ENCODE measurements at places on chromosomes 5 and 9.

GRCh38 chr9:79868567-79869189 lies 296.9 kb downstream of the TLE4 start:
- DNase-seq, result no peak

GRCh38 chr5:59143926-59144333 lies 561.1 kb downstream of the RAB3C start:
- no peak for DNase-seq

- no peak for DNase-seq
These were observed 179.7 kb upstream of the DAB2 start for GRCh38 chr5:39604491-39604890.

GRCh38 chr5:144467792-144468191 lies 297.1 kb downstream of the KCTD16 start:
- DNase-seq, result no peak

DNA sequence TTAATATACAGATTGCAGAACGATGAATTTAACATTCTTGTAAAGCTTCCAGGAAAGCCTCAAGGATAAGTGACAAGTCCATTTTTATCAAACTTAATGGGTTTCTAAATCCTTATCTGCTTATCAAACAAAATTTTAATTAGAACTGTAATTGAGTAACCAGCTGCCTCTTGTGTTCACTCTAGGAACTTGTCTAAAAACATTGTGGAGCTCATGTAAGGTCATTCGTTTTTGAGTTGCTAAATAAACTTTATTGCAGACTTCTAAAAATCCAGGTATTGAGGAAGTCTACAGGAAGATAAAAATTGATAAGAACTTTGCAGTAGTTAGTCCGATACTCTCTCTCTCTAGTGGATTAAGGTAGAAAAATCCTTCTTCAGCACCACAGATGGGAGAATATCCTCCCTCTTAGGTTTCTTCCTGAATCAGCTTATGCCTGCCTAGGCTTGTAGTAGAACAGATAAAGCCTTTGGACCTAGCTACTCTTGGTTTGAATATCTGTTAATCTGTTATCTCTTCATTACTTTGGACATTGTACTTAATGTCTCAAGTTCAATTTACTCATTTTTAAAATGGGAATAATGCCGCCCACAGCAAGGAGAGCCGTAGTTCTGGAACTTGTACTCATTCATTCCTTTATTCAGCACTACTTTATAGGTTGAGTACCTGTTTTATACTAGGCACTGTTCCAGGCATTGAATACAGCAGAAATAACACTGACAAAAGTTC lies 60.0 kb upstream of the DHFR start:
- DNase-seq, result no peak

GRCh38 chr5:17359451-17360011 lies 138.5 kb upstream of the TAF11L2 start:
- DNase-seq, result no peak

GRCh38 chr5:159899067-159900049 lies 16.9 kb upstream of the ADRA1B start:
- DNase-seq, result no peak

GRCh38 chr5:125153231-125153630 lies 406.8 kb upstream of the ZNF608 start:
- no peak for DNase-seq

DNA sequence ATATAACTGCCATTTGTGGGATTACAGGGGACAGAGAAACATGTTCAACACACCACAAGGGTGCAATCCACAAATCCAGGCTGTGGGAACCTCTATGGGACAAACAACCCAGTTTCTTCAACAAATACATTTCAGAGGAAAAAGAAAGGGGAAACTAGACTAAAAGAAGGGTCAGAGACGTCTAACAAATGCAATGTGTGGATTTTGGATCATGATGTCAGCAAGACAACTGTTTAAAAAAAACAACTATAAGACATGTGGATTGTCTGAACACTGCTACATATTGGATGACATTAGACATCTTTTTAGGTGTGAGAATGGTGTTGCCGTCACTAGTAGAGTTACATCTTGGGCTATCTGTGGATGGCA lies 3.9 kb upstream of the RALGDS start:
- DNase-seq, result no peak

DNA sequence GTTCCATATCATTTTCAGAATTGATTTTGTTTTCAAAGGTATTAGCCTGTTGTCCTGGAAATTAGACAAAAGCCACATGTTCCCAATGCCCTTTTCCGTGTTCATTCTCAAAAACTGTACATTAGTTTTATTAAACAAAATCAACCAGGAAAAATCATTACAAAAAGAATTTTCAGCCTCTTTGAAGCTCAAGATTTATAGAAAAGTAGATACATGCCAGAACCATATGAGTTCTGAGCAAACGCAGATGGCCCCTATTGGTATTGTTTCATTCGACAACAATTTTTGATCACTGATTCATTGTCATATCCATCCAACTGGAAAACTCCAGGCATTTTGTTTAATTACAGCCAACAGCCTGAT lies 148.5 kb upstream of the GRAMD2B start:
- no peak for DNase-seq

GRCh38 chr5:110917161-110917875 lies 154.2 kb upstream of the TSLP start:
- DNase-seq, result no peak

DNA sequence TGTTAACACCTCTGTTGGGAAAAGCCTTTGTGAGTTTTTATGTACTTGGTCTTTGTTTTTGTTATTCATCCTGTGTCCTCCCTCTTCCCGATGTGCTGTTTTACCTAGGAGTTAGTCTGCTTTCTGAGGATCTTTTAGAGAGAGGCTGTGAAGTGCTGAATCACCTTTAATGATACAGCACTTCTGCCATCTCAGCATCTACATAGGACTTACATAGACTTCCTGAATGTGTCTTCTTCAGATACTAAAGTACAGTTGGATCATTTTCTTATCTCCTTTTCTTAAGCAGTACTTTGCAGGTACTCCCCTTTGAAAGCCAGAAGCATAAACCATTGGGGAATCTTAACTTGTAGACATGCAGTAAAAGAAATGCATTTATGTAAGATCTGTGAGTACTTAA lies 31.5 kb downstream of the OTULIN start:
- no peak for DNase-seq

DNA sequence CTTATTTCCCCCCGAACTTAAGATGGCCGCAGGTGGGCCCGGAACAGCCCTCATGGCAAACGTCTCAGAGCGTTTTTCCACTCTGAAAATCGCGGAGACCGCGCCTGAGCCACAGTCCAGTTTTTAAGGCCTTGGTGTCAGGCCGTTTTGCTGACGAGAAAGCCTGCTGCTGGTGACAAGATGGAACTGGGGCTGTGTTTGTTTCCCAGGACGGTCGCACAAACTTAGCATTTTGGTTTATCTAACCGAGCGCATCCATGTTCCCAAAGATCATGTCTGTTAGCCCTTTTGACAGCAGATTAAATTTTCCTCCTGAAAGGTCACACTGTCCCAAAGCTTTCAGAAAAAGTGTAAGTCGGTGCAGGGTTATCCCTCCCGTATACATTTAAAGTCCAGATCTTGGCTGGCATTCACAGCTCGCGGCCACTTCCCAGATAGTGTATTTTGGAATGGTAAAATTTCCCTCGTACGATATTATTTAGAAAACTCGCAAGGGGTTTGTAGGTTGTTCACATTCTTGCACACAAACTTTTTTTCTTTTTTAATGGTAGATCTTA lies 812 bp downstream of the SREK1 start:
- DNase-seq, result no peak

GRCh38 chr9:71647094-71647591 lies 121.2 kb downstream of the CEMIP2 start:
- DNase-seq, result no peak

- no peak for DNase-seq
These were observed 68.9 kb downstream of the FAT2 start for GRCh38 chr5:151522226-151522625.

- no peak for DNase-seq
These were observed 207.7 kb downstream of the FRMD3 start for GRCh38 chr9:83330207-83331196.

- peak; percentile 4 for DNase-seq
These were observed 1425.4 kb downstream of the FOXD4L5 start for GRCh38 chr9:63859475-63860215.

GRCh38 chr5:72140711-72141110 lies 33.4 kb downstream of the MAP1B start:
- no peak for DNase-seq

GRCh38 chr9:37198039-37198729 lies 77.8 kb downstream of the ZCCHC7 start:
- DNase-seq, result no peak

DNA sequence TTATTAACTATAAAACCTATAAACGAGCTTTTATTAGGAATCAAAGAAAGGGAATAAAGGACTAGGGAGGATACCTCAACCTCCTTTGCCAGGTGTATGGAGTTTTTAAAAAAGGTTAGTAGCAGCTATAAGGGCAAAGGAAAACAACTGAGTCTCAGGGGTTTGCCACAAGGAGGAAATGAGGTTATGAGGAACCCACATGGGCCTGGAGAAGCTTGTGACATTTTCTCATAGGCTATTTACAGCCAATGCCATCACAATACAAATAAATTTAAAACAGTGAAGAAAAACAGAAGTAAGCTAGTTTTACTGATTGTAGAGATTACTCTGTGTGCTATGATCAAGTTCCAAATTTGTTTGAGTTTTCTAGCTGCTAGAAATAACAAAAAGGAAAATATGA lies 92.6 kb downstream of the CDKN2A start:
- DNase-seq, result no peak

GRCh38 chr9:124481115-124481514 lies 26.1 kb downstream of the NR5A1 start:
- no peak for DNase-seq

DNA sequence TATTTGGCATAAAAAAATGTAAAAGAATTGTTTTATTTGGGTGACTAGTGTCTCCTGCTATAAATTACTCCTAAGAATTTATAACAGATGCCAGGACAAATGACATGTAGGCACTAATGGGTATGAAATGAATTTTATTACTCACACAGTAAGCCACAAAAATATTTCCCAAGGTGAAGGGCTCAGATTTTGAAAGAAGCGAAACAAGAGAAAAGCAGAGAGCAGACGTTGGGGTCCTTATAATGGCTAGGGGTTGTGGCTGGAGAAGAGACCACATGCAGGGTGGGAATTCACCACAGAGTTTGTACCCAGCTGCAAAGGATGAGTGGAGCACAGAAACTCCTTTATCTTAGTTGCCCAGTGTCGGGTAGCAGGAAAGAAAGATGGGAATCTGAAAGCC lies 45.0 kb upstream of the PRR16 start:
- no peak for DNase-seq

- no peak for DNase-seq
These were observed 24.3 kb upstream of the PIK3R1 start for GRCh38 chr5:68191083-68191791.

- DNase-seq, result no peak
These were observed 91.3 kb upstream of the APC start for GRCh38 chr5:112646139-112646936.

- no peak for DNase-seq
These were observed 186.7 kb downstream of the COMMD10 start for GRCh38 chr5:116271446-116272025.

DNA sequence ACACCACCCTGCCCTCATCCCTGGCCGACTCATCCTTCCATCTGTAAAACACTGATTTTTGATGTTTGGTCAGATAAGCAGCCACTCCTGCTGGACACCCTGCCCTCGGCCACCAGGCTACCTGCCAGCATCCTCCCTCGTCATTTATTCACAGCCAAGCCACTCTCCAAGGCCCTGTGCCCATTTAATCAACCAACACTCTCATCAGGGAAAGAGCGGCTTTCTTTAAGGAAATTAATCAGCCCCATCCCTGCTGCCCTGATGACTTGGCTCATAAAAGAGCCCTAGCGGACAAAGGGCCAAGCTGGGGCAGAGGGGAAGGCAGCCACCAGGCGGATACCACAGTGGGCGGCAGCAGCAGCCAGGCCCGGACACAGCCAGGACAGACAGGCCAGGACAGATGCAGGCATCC lies 52.4 kb downstream of the GOLM1 start:
- DNase-seq, result no peak

DNA sequence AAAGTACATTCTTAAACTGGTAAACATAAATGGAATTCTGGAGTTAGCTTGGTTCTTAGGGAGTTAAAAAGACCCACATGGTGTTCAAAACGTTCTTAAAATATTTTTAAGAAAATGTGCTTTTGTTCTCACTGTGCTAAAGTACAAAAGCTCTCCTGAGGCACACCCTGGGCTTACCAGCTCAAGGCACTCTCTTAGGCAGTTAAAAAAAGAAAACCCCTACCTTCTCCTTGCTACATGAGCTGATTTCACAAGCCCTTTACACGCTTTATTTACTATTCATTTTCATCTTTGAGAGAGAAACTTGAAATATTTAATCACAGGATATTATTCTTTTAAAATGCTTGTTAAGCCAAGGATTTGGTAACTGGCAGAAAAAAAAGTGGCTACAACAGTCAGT lies 723.3 kb upstream of the GRAMD2B start:
- DNase-seq, result no peak

GRCh38 chr5:82341325-82341724 lies 63.2 kb upstream of the RPS23 start:
- DNase-seq, result no peak

GRCh38 chr9:122135529-122135859 lies 24.1 kb downstream of the NDUFA8 start:
- DNase-seq, result no peak
